ENCODE measurements at places on chromosomes 16 and 17.

DNA sequence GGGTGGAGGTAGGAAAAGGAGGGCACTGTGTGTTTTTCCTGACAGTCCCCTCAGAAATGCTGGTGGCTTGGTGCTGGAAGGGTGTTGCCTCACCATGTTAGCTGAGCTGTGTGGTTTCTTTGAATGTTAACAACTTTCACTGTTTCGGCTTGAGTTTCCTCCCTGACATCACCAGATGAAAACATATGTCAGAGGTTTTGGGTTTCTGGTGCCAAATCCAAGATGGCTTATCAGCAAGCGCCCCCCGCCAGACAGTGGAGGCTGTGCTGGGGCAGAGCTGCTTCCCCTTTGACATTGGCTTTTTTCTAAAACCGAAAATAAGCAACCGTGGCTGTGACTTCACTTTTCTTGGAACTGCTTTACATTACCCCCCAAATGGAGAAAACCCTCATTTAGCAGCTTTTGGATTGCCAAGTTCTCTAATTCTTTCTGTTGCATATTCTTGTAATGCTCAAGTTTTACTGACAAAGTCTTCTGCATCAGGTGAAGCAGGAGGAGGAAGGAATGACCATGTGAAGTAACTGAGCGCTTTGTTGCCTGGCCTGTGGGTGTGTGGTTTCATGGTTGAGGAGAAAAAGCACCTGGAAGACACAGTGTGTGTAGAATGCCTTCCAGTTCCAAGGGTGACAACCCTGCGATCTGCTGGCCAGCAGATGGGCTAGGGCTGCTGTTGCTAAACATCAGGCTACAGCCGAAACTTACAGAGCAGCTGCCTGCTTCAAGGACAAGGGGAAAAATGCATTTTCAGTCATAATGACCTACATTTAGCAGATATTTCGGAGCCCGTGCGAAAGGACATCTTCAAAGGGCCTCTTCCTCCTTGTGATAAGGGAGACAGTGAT lies 9.7 kb downstream of the RMI2 start:
- DNase-seq, result peak; percentile 44

- DNase-seq, result no peak
Measured at GRCh38 chr17:3890082-3890877, 2.6 kb downstream of the CAMKK1 start.

- DNase-seq, result no peak
Measured at GRCh38 chr16:12504312-12504711, 299.4 kb downstream of the CPPED1 start.

- DNase-seq, result no peak
Measured at GRCh38 chr17:60049936-60050335, 28.8 kb downstream of the HEATR6 start.

DNA sequence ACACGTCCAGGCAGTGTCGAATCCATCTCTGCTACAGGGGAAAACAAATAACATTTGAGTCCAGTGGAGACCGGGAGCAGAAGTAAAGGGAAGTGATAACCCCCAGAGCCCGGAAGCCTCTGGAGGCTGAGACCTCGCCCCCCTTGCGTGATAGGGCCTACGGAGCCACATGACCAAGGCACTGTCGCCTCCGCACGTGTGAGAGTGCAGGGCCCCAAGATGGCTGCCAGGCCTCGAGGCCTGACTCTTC lies 7.2 kb upstream of the CD68 start:
- no peak for DNase-seq

- DNase-seq, result no peak
Measured at GRCh38 chr17:43402078-43402477, 3.3 kb downstream of the ARL4D start.

GRCh38 chr17:64535357-64535756 lies 28.6 kb downstream of the CEP95 start:
- DNase-seq, result no peak

DNA sequence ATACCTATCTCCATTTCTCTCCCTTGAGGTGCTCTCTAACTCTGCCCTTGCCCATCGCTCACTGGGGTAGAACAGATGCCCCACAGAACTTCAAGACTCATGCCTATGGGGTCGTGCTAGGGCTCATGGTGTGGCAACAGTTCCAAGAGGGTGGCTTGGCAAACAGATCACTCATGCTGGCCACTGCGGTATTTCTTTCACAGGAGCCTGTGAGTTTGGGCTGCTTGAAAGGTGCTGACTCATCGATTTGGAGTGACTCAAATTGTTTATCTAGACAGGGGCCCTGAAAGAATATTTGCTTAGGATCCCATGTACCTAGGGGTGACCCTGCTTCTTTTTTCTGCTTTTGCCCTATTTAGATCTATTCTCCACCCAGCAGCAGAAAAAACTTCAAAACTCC lies 69.9 kb downstream of the IRX5 start:
- no peak for DNase-seq

GRCh38 chr17:58326609-58327362 lies 1.8 kb downstream of the TSPOAP1 start:
- no peak for DNase-seq

DNA sequence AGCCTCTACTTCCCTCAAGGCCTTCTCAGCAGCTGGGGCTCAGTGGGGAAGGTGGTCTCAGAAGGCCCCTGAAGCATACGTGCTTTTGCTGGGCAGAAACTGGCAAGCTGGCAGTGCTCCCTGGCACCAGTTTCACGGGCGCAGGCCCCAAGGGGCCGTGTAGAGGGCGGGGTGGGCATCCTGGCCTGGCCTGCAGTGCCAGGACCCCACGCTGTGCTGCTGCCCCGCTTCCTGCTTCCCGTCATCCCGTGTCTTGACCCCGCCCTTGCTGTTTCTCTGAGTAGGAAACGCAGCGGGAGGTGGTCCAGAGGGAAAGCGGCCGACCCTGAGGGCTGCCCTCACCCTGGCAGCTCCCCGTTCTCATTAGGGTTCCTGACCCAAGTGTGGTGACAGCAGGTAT lies 6.8 kb downstream of the CDK5R1 start:
- DNase-seq, result no peak

GRCh38 chr17:6577686-6578263 lies 21.4 kb upstream of the PITPNM3 start:
- no peak for DNase-seq

GRCh38 chr16:3637371-3637923 lies 17.0 kb upstream of the DNASE1 start:
- DNase-seq, result peak; percentile 19

- no peak for DNase-seq
Measured at GRCh38 chr17:70622368-70623260, 453.3 kb downstream of the KCNJ2 start.

Measured in T-helper 1 cell (primary cell).